ENCODE measurements at places on chromosomes 7 and 10. TPM values are rescaled to one million over a fixed set of nuclear protein-coding genes. Genes with fewer than 3 reads are reported as not detected.

ASB4 gene
- total RNA-seq: not detected

ZNF467 gene
- total RNA-seq: 0.32 TPM

DNA sequence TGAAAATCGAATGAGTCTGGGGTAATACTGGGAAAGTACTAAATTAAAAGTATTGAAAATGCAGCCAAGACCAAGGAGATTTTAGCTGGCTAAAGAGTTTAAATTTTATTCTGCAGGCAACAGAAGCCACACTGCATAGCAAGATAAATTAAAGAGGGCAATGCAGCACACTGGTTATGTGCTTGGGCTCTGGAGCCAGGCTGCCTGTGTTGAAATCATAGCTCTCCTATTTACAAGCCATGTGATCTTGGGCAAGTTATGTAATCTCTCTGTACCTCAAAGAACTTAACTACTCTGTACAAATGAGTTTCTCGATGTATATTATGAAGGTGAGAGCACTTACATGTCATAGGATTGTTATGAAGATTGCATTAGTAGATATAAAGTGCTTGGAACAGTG, 9.9 kb downstream of the SLC25A13 start:
- H3K27me3 ChIP-seq: no peaks in the 10 kb centered on the region
- peaks cover 31% of the 10 kb centered on the region for H3K36me3 ChIP-seq
- H3K4me1 ChIP-seq: peaks cover 24% of the 10 kb centered on the region
- H3K4me3 ChIP-seq: no peak overlapping the region
- no peak for DNase-seq

- no peaks in the 10 kb centered on the region for H3K36me3 ChIP-seq
- H3K27me3 ChIP-seq: no peaks in the 10 kb centered on the region
- DNase-seq: no peak
Observed at GRCh38 chr7:36217961-36218284, 64.9 kb downstream of the EEPD1 start.

GRCh38 chr7:111498391-111499007, 63.8 kb downstream of the IMMP2L start:
- H3K27me3 ChIP-seq: no peaks in the 10 kb centered on the region
- no peak overlapping the region for H3K4me3 ChIP-seq
- H3K36me3 ChIP-seq: peaks cover 9% of the 10 kb centered on the region
- no peak overlapping the region for H3K27ac ChIP-seq

Measured in activated B cell treated with CpG ODN at 0.5 μM for 24 hours (primary cell).